ENCODE measurements at places on chromosomes 6 and 20.

DNA sequence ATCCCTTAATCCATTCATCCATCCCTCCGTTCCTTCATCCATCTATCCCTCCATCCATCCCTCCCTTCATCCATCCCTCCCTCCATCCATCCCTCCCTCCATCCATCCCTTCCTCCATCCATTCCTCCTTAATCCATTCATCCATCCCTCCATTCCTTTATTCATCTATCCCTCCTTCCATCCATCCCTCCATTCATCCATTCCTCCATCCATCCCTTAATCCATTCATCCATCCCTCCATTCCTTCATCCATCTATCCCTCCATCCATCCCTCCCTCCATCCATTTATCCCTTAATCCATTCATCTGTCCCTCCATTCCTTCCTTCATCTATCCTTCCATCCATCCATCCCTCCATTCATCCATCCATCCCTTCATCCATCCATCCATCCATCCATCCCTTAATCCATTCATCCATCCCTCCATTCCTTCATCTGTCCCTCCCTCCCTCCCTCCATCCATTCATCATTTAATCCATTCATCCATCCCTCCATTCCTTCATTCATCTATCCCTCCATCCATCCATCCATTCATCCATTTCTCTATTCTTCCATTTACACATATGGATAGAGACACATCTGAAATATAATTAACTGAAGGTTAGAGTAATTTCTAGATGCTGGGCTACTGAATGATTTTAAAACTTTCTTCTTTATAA is 100.9 kb downstream of the TSHZ2 start:
- DNase-seq, result no peak

- no peak for DNase-seq
Observed at GRCh38 chr6:147381712-147382111, 126.8 kb upstream of the SAMD5 start.

DNA sequence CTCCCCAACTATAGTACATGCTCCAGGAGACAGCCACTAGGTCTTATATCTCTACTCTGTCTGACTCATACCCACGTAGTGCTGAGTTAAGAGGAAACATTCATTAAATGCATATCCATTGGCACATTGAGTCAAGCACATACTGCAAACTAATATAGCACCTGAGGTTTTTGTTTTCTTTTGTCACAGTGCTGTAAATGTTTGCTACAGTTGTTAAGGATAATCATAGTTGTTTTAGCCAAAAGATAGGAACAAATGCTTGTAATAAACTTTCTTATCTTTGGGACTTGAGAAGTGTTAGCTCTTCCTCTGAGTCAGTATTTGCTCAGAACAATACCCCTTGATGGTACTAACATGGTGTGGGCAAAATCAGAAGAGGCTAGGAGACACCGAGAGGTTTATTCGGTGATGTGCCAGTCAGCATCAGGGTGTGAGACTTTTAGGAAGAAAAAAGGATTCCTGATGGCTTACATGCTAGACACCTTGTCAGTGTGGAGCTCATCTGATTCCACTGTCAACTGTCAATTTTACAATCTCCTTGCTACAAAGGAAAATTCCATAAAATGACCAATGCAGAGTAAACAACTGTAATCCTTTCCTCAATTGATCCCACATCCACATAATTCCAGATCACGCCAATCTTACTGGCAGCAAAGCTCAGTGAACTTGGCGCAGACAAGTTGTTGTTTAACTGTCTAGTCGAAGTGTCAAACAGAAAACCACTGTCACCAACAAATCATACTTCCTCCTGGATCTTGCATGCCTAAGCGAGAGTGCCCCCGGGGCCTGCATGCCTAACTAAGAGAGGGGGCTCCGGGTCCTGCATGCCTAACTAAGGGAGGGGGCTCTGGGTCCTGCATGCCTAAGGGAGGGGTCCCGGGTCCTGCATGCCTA is 36.1 kb downstream of the ELOVL2 start:
- no peak for DNase-seq

GRCh38 chr6:95413789-95414188 is 163.5 kb upstream of the MANEA start:
- no peak for DNase-seq

Measured in Right ventricle myocardium inferior (tissue), 1 donor.